ENCODE measurements at places on chromosomes 4 and X.

GRCh38 chr4:103197765-103198110 lies 405 bp downstream of the CENPE start:
- no peak for DNase-seq

DNA sequence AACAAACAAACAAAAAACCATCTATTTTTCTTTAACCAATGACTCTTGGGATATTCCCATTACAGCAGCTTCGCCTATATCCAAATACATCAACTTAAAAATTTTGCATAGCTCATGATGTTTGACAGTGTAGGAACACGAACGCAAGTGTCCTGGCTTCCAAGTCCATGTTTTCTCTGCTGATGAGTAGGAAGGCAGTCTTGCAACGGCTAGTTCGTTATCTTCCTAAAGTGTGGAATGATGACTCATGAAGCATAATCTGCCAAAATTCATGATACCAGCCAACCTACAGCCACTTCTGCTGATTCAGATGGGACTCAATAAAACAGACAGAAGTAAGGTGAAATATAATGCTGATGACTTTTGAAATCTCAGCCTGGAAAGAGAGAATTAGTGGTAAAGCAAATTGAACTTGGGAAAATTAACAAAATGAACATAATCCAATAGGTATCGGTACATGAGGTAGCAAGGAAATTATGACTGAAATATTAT lies 6.4 kb upstream of the SEPTIN11 start:
- DNase-seq, result no peak

DNA sequence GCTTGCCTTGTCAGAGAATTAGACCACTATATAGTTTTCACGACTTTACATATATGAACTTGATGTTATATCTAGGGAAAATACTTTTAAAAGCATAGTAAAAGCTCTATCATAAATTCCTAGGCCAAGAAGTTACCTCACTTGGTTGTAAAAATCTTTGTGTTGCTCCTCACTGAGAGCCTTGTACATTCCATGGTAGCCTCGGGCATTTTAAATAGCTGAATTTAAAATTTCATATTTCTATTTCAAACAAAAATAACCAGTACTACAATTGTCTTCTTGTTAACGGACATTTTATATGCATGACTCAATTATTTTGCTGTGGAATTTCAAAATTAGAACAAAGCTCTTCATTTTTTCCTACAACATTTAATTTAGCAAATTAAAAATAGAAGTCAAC lies 107.6 kb downstream of the MID1 start:
- DNase-seq, result no peak

DNA sequence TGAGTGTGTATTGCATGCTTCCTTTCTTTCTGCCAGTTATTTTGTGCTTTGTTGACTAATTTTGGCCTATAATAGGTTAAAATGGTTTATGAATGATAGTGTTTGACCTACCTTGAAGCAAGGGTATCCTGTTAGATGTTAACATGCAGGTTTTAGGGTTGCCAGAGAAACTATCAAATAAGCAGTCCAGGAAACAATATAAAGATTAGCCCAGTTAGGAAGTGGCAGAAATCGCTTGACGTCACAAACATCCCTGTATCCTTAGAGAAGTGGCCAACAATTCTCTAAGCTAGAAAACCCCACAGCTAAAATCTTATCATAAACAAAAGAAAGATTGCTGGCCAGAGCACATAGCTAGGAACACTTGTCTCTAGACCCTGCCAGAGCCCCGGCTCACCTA lies 3.8 kb downstream of the NAP1L5 start:
- no peak for DNase-seq

DNA sequence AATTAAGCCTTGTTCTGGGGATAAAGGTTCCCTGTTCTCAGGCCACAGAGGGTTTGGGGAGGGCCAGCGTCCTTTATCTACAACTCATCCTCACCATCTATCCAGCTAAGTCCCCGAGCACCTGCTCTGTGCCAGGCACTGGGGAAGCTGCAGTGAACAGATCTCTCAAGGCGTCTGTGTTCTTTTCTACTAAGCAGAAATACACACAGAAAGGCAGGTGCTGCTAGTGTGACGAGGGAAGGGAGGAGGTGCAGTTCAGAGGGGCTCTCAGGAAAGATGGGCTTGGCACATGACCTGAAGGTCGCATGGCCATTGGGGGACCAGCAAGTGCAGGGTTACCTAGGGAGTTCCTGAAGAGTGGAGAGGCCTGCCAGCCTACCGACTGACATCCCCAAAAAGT lies 352.2 kb downstream of the NR3C2 start:
- no peak for DNase-seq

GRCh38 chr4:154640999-154641398 lies 28.5 kb upstream of the FGG start:
- no peak for DNase-seq

DNA sequence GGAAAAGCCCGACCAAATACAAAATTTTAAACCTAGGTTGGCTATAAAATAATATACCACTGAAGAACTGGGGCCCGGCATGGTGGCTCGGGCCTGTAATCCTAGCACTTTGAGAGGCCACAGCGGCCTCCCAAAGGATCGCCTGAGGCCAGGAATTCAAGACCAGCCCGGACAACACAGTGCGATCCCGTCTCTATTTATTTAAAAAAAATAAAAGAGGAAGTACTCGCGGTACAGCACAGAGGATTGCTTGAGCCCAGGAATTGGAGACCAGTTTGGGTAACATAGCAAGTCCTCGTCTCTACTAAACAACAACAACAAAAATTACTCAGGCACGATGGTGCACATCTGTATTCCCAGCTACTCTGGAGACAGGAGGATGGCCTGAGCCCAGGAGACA lies 44.8 kb upstream of the CDKN2AIP start:
- no peak for DNase-seq

- DNase-seq, result no peak
Observed at GRCh38 chrX:50691820-50692219, 122.2 kb downstream of the SHROOM4 start.

- peak; percentile 22 for DNase-seq
Observed at GRCh38 chr4:20520901-20521300, 179.4 kb upstream of the PACRGL start.

- no peak for DNase-seq
Observed at GRCh38 chrX:14039344-14039743, 9.7 kb upstream of the GEMIN8 start.

DNA sequence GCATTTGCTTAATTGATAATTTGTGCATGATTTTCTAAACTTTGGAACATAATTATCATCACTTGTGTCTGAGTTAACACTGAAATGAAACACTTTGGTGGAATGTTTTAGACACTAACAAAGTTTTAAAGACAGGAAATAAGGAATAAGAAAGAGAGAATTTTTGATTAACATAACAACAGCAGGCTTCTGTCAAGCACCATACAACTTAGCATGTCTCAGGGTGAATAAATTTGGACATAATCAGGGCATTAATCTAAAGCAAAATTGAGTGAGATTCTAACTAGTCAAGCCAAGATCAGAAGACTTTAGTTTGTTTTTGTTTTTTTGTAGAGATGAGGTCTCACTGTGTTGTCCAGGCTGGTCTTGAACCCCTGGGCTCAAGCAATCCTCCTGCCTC lies 28.1 kb upstream of the DUSP21 start:
- DNase-seq, result no peak

DNA sequence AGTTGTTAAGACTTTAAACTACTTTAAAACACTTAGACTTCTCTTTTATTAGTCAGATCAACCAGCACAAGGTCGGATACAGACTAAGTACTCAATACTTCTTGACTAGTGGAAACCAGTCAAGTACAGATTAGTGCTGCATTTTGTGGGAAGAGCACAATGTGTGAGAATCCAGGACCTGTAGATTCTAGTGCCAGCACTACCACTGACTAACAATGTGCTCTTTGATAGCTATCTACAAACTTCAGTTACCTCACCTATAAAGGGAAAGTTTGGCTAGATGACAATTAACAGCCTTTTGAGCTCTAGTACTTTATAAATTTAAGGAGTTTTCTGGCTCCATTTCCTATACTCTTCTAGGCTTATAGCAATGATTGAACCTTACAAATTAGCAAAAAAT lies 181.5 kb downstream of the SLC4A4 start:
- DNase-seq, result no peak

DNA sequence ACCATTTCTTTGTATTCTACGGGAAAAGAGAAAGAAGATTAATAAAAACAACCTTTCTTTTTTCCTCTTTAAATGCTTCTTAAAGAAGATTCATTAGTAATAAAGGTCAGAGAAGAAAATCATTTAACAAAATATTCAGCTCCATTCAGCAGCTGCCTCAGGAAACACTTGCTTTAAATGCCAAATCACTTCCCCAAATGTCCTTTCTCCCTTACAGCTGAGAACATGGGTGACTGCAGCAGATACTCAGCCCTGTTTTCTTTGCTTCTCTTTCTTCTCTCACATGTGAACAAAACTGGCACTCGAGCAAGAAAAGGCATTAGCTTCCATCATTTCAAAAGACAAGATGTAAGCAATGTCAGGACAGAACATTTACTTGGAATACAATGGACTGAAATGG lies 120.2 kb downstream of the INPP4B start:
- DNase-seq, result no peak
